Stimulated activated CD4-positive, alpha-beta T cell treated with anti-CD3 and anti-CD28 coated beads, Interleukin-15, amount 100 ng/mL, for 48 hours (primary cell): ENCODE measurements at places on chromosomes 7 and 10.

- no peak for DNase-seq
Observed at GRCh38 chr7:100804681-100805431, 22.5 kb downstream of the EPHB4 start.

- no peak for DNase-seq
Observed at GRCh38 chr7:95691464-95691863, 80.9 kb upstream of the DYNC1I1 start.

DNA sequence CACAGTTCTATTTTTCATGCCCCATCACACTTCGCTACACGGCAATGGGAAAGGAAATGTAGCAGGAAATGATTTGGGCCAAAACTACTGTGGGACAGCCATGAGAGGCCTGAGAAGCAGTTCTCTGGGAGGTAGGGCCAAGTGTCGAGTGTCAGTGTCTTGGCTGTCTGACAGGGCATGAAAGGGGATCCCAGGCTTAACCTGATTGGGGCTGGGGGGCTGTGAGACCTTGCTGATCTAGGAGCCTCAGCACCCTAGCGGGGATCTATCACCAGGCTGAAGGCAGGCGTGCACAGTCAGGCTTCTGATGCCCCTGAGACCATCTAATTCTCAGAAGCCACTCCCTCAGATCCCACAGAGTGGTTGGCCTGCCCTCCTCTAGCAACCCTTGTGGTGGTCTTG lies 58.2 kb upstream of the SLC25A13 start:
- no peak for DNase-seq

DNA sequence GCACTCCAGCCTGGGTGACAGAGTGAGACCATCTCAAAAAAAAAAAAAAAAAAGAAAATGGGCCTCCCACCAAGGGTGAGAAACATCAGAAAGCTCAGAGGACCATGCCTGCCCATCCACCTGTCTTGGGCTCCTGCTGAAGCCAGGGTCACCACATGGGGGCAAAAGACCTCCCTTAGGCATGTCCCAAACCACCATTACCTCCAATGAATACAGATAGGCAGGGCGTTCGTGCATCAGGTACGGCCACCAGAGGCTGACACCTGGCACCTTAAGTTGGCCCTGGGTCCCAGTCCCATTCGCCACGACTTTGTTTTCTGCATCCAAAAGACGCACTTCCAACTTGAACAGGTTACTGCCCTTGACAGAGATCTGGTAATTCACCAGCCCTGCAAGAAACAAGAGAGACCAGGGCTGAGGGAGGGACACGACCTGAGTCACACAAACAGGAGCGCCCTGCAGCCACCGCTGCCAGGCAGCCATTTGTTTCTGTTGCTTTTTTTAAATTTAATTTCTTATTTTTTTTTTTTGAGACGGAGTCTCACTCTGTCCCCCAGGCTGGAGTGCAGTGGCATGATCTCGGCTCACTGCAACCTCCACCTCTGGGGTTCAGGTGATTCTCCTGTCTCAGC lies 6.1 kb downstream of the GUSB start:
- DNase-seq: no peak

DNA sequence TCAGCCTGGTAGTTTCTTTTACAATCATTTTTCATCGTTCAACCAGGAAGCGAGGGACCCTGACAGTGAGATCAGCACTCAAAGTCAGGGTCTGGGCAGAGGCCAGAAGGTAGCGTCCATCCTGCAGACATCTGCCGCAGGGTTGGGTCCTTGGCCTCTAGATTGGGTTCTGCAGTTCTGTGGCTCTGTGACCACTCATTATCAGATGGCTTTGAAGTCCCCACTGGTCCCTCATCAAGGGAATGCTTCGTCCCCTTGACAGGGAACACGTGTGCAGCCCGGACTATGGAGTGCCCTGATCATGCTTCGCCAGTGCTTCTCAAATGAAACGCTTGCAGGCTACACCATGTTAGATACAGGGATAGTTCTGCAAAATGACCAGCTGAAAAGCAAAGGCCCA lies 64.1 kb downstream of the FRMPD2 start:
- DNase-seq: no peak

DNA sequence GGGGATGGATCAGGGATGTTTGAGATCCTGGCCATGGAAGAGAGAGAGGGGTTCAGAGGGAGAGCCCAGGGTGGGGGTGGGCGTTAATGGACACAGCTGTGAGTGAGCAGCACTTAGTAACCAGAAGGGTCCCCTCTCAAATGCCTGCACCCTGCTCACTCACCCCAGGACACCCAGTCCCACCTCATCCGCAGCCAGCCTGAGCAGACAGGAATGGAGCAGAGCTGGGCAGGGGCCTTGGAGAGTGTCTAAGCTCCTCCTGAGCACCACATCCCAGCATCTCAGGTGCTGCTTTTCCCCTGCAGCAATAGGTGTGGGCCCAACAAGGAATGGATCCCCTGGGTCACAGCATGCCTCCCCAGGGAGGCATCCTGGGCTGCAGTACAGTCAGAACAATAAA lies 5.3 kb downstream of the FAM24A start:
- DNase-seq: no peak

DNA sequence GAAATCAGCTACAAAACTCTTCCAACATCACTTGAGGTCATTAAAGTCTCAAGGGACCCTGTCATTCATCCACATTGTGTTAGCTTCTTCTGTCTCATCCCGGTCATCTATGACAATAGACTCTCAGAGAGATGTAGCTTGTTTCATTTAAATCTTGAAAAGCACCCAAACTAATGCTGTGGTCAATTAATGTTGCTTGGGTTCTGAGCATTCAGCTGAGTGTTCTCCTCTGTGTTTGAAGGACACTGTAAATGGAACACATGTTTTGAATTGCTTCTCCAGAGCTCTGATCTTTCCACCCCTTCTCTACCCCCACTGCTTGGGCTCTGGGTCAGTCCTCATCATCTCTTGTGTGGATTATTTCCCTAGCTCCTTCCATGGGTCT lies 19.6 kb upstream of the ADD3 start:
- no peak for DNase-seq

GRCh38 chr10:103740611-103741010 lies 114.8 kb downstream of the SH3PXD2A start:
- DNase-seq: no peak

- peak; percentile 46 for DNase-seq
Observed at GRCh38 chr7:116500078-116500853, 728 bp downstream of the CAV2 start.

GRCh38 chr7:107613439-107613838 lies 33.4 kb downstream of the BCAP29 start:
- no peak for DNase-seq

GRCh38 chr10:120515741-120516140 lies 58.7 kb downstream of the PLPP4 start:
- DNase-seq: no peak

- DNase-seq: no peak
Observed at GRCh38 chr10:97546456-97547270, 25.9 kb upstream of the ANKRD2 start.

DNA sequence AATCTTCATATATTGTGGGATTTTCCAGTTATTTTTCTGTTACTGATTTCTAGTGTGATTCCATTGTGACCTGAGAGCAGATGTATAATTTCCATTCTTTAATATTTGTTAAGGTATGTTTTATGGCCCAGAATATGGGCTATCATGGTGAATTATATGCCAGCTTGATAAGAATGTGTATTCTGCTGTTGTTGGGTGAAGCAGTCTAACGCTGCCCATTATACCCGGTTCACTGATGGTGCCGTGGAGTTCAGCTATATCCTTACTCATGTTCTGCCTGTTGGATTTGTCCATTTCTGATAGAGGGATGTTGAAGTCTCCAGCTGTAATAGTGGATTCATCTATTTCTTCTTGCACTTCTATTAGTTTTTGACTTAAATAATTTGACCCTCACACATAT lies 41.7 kb downstream of the DYNC2I1 start:
- DNase-seq: no peak

DNA sequence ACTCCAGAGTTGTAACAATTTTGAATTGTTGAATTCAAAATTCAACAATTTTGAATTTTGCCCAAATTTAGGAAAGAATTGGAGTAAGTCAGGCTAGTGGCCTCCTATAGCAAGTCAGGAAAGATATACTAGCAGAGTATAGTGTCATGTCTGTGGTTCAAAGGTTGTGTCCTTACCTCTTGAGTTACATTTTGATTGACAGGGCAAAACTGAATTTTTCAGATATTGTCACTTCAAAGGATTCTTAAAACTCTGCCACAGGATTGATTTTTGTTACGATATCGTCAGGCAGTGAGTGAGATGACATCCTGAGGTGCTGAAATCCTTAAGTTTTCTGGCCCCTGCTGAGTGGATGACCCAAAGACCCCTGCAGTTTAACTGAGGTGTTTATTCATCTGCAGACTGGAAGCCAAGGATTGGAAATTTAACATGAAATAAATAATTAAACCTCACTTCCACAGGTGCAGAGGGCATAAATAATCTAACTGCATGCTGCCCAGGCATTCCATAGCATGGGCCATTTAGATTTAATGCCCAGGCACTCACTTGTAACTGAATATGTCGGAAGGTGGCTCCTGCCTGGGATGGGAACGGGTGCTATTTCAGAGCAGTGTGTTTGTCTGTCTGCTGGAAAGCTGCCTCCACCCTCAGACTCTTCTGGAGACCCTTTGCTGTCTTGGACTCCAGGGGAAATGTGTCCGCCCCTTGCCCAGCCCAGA lies 50.8 kb downstream of the RBM20 start:
- no peak for DNase-seq

DNA sequence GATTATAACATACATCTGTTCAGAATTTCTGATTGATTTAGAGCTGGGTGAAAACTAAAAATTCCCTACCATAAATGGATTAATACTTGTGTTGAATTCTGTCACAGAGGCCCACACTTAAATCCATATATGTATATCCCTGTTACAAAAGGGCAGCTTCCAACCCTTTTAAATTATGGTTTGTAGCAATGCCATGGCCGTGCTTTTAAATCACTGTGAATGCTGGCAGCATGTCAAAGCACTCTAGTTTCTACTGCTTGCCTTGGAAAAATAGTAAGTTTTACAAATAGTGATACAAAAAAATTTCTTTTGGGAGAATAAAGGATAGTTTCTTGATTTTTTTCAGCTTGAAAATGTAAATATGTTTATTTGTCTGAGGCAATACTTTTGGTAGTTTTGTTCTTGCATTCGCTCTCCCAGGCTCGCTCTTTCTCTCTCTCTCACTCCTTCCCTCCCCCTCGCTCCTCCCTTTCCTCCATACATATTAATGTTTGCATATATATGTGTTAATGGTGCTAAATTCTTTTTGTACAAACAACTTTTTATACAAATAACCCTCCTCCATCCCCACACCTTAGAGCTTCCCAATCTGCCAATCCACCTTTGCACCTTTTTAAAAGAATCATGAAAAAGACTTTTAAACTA lies 29.8 kb downstream of the TES start:
- DNase-seq: no peak
